GM13977 (cell line): ENCODE measurements at places on chromosomes 1 and 21.

- no peak for DNase-seq
Measured at GRCh38 chr1:172476218-172476811, 32.4 kb upstream of the PIGC start.

- DNase-seq: no peak
Measured at GRCh38 chr1:3050603-3051002, 18.4 kb upstream of the PRDM16 start.

- DNase-seq: no peak
Measured at GRCh38 chr1:69406244-69406643, 161.5 kb upstream of the LRRC7 start.

DNA sequence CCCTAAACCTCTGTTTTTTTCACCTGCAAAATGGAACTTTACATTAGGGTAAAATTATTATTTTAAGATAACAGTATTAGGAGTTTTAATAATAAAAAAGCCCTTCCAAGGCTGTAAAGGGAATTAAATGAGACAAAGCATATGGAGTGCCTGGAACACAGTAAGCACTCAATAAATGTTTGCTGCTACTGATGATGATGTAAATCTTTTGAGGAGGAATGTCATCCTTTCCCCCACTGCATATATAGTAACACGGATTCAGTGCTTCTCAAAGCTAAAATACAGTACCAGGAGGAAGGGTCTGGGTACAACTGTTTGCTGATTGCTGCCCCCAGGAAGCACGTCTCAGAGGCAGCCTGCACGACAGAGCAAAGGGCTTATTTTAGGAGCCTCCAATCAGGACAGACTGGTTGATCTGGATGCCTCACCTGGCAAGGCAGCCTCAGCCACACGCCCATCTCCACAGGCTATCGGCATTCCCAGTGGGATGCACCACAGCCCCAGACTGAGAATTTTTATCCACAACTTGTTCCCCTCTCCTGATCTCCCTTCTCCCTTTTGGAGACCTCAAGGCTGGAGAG, 64.4 kb downstream of the GADD45A start:
- DNase-seq: no peak

- no peak for DNase-seq
Measured at GRCh38 chr1:47635597-47635996, 197.8 kb downstream of the FOXD2 start.

DNA sequence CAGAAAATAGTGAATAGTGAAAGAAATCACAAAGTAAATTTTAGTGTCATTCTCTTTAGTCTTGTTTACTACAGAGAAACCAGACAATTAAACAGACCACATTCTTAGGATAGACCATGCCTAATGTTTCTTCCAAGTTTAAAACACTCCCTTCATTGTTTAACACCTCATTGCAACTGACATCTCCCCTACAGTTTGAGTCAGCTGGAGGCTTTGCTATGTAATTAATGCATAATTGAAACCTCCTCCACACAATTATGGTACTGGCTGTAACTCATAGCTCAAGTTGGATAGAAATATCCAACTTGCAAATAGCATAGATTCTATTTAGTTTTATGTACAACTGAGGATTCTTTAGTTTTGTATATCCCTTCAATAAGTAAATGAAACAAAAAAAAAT, 35.2 kb upstream of the B3GALT2 start:
- DNase-seq: no peak

DNA sequence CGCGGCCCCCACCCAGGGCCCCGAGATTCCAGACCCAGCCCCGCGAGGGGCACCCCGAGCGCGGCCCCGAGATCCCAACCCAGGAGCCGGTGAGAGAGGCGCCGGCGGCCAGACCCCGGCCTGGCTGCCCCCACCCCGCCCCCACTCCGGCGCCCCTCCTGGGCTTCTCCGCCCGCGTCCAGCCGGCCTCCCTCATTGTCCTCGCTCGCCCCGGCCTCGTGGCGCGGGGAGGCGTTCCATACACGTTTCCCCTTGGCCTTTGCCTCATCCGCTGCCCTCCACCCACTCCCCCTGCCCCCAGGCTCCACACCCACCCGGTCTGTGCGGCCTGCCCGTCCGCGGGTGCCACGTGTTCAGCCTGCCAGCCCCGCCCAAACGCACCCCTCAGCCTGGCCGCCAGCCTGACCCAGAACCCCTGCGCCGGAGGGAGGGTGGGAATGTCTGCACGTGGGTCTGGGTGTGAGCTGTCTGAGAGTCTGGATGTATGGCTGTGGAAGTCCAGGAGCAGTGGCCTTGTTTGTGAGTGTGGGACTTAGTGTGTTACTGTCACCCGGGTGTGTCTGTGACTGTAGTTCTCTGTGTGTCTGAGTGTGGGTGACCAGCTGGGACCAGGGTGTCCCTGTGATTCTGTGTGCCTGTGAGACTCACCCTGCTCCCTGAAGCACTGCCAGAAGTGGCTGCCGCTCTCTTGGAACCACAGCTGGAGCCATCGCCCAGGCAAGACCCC, 681 bp downstream of the B4GALT2 start:
- peak; percentile 75 for DNase-seq

DNA sequence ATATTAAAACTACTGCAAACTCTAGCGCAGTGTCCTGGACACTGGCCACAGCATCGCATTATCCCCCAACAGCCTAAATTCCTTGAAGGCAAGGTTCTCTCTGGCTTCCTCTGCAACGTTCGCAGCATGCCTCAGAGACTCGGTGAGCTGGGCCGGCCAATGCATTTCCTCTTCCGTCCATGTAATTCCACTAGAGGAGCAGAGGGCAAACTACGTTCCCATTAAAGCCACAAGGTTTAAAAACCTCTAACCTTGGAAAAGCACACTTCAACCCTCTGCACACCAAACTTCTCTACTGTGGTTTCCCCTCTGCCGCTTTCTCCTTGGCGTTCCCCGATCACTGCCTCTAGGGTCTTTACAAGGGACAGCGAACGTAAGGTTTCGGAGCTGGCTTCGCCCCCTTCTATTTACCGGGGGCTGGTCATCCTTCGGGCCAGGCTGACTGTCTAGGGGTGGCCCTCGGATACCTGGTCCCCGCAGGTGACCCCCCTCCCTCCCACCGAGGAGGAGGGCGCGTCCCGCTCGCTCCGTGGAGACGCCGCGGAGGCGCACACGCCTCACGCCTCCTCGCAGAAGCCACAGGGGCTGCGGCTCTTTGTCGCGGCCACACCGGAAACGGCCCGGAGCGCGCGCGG, 456 bp upstream of the SMYD2 start:
- no peak for DNase-seq

- DNase-seq: no peak
Measured at GRCh38 chr1:39469150-39469549, 22.3 kb upstream of the BMP8A start.
